ENCODE measurements at places on chromosomes 5 and 9.

GRCh38 chr5:126852091-126852571 is 75.2 kb downstream of the LMNB1 start:
- DNase-seq: no peak

- no peak for DNase-seq
Measured at GRCh38 chr9:91147079-91147708, 214.5 kb downstream of the AUH start.

DNA sequence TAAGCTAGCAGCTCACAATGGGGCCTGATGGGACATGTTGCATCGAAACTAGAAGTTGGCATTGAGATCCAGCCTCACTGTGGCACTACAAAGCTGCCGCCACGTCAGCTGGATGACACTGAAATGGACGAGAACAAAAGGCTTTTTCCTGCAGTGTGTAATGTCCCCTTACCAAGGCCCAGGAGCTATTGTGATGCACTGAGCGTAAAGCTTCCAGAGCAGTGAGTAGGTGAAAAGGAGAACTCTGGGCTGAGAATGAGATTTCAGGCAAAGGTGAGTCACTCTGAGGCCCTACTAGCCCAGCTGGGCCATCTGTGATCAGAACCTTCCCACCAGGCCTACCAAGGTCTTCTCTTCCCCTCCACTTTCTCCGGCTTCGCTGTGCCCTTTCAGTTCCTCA is 528.1 kb upstream of the KLF4 start:
- no peak for DNase-seq

DNA sequence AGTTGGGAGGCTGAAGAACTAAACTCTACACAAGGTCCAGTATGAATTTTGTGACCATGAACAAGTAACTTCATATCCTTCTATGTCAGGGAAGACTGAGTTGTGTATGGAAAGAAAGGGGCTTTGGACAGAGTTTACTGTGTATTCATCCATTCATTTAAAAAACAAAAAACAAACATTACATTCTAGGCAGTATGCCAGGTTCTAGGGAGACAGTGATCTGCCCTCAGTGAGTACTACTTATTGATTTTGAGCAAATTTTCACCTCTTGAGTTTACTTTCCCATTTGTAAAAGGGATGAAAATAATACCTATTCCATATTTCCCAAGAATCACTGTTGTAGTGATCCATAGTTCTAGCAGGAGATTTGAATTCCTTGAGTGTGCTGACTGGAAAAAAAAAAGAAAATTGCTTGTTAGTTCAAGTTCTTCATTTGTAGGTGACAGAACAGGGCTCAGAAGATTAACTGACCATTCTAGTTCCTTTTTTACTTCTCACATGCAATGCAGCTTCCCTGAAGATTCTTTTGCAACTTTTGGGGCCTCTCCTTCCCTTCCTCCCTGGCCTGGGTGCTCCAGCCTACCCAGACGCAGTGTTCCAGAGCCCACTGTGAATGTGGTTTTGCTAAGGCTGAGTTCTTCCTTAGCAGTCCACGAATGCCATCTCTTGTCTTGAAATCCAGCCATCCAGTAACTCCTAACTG is 2.6 kb upstream of the GAPVD1 start:
- DNase-seq: no peak

GRCh38 chr5:4023091-4023752 is 427.6 kb downstream of the IRX1 start:
- DNase-seq: no peak

Data from activated T-cell treated with anti-CD3 and anti-CD28 coated beads for 4 hours (primary cell).